ENCODE measurements at places on chromosomes 3 and 15.

GRCh38 chr15:96348112-96349027 lies 17.9 kb downstream of the NR2F2 start:
- DNase-seq, result no peak

- no peak for DNase-seq
Observed at GRCh38 chr3:97197830-97198229, 383.4 kb downstream of the EPHA6 start.

GRCh38 chr15:36365963-36366362 lies 213.5 kb upstream of the CDIN1 start:
- no peak for DNase-seq

DNA sequence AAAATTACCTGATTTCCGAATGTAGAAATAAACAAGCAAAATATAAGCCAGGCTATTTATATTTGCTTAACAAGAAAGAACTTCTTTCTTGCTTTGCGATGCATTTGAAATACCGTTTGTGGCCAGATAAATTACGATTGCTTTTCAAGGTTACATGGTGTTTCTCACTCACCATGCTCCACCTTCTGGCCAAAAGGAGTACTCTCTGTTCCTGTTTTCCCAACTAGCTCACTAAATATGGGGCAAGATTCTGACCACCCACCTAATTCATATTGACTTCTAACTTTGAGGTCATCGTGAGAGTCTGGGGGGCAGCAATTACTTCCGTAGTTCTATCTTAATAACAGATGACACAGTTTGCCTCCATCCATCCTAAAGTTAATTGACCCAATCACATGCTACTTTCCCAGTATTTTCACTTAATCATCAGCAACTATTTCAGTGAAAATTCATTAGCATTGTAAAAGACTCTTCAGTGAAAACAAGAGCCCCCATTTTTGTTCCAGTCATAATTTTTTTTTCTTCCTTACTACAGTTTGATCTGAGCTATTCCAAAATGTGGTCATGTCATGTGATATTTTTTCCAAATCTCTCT lies 25.9 kb downstream of the ACP3 start:
- DNase-seq, result no peak

GRCh38 chr15:84987949-84988624 lies 6.4 kb downstream of the PDE8A start:
- DNase-seq, result no peak

DNA sequence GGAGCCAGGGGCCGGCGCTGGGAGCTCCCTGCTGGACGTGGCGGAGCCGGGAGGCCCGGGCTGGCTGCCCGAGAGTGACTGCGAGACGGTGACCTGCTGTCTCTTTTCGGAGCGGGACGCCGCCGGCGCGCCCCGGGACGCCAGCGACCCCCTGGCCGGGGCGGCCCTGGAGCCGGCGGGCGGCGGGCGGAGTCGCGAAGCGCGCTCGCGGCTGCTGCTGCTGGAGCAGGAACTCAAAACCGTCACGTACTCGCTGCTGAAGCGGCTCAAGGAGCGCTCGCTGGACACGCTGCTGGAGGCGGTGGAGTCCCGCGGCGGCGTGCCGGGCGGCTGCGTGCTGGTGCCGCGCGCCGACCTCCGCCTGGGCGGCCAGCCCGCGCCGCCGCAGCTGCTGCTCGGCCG lies 1.5 kb downstream of the SMAD6 start:
- DNase-seq, result no peak

GRCh38 chr15:89077750-89078149 lies 10.5 kb upstream of the ABHD2 start:
- DNase-seq, result no peak

- DNase-seq, result no peak
Observed at GRCh38 chr3:146705225-146705624, 100.1 kb upstream of the PLSCR5 start.

GRCh38 chr3:5473471-5473870 lies 286.0 kb downstream of the EDEM1 start:
- DNase-seq, result no peak

DNA sequence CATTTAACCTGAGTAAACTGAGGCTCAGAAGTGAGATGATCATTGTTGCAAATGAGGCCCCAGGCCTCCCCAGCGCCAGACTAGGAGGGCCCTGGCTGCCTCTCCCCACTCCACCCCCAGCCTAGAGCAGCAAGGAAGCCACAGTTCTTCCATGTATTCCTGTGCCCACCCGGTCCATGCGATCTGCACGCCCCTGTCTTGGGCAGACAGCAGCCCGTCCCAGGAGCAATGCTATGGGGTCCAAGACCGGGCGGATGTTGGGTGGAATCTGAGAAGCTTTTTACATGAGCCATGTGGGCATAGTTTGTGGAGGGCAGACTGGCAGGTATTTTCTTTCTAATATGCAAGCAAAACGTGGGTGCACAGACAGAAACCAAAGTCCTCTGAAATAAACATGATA lies 15.1 kb downstream of the SH2D7 start:
- DNase-seq, result no peak

GRCh38 chr3:49794926-49795905 lies 4.5 kb downstream of the CDHR4 start:
- no peak for DNase-seq

GRCh38 chr3:108221911-108222852 lies at the start of gene IFT57:
Gene IFT57, minus strand, starts transcription at chr3:108222424. Its CDS starts 102 bp downstream, at chr3:108222322.
- DNase-seq, result peak; percentile 87

DNA sequence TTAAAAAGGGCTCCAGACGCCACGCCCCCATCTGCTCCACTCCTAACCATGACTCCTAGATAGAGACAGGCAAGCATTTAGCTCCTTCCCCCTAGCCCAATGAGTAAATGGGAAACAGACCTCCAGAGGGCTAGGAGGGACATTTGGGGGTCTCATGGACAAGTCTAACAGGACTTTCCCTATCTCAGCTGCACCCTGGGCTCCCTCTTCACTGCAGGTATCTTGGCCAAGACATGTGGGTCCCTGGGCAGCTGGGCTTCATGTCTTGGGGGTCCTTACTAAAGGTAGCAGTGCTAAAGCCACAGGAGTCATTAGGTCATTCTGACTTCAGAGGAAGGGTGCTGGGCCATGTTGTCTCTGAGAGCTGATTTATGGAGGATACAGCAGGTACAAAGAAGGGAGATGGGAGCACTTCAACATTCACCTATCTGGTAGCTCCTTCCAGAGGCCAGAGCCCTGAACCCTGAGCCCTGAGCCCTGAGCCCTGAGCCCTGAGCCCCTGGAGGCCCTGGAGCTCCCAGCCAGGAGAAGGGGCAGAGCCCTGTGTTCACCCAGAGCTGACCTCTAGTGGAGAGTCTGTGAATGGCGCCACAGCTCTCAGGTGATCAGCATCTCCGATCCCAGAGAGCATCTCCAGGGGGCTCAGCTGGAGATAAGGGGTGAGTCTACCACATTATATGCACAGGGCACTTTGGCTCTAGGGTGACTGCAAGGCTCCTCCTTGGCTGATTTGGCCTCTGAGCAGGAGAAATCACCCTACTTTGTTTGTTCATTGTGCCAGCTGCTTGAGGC lies 40.1 kb upstream of the EPHB1 start:
- no peak for DNase-seq

- DNase-seq, result no peak
Observed at GRCh38 chr3:135023996-135024658, 229.1 kb downstream of the EPHB1 start.

DNA sequence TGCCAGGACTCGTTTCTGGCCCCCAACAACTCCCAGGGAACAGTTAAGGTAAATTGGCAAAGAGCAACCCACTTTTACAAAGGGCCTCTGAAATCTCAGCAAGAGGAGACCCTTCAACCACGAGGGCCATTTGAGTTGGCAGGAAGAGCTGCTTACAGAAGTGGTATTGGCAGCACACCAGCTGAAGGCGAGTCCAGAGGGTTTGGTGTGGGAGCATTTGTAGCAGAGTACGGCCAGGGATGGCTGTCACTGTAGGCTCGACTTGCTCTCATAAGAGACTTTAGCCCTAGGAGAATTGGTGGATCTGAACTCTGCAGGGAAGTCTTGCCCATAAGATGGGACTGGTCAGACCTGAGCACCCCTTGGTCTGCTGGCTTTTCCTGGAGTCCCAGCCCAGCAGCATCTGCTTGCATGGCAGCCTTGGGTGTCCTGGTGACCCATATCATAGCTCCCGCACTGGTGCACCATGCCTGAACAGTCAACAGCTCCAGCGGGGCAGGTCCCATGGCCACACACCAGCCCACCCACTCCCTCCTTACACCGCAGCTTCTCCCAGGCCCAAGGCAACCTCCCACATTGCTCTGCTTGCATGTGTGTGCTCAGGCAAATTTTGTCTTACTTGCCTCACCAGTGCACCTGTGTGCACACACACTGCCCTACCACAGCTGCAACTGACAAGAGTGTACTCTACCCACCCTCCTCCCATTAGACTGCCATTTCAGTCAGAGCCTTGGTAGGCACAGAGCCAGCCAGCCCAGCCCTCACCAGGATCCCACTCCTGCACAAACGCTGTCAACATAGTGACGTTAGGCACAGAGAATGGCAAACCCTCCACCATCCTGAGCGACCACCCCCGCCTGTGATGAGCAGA lies 861.6 kb upstream of the DPPA4 start:
- no peak for DNase-seq

- DNase-seq, result no peak
Observed at GRCh38 chr3:147688868-147689267, 279.7 kb downstream of the ZIC1 start.

DNA sequence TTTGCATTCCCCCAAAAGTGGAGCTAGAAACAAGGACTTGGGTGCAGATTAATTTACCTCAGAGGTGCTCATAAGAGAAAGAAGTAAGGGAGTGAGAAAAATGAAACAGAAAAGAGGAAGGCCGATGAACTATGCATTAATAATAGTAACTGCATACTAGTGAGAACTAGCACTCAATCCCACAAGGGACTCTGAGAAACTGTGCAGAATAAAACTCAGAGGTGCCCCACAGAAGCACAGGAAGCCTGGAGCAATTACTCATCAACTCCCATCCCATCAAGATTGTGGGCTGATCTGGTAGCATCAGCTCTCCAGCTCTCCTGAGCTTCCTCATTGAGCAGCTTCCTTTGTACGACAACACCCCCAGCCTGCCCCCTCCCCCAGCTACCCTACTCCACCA lies 50.8 kb downstream of the CLDN18 start:
- no peak for DNase-seq

DNA sequence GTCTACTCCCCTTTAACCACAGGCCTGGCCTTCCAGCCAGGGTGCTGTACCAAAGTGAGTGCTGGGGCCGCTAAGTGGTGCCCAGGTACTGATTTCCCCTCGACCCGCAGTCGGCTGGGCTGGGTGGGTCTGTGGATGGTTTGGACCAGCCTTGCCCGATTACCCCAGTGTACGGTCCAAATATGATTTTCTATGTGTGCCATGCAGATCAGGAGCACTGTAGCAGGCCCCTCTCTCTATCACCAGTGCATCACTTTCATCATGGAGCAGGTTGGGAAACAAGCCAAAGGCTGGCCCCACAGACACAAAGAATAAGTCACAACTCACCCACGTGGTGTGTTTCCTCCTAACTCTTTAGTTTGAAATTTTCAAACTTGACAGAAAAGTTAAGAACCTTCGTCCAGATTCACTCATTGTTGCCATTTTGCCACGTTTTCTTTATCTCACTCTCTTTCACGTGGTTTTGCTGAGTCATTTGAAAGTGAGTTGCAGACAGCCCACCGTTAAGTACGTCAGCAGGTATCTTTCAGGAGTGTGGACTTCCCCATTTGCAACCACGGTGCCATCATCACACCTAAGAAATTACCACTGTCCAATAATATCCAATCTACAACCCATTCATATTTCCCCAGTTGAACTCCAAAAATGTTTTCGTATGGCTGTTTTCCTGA lies 37.0 kb downstream of the ZNF710 start:
- no peak for DNase-seq

- no peak for DNase-seq
Observed at GRCh38 chr3:115982629-115983028, 359.3 kb downstream of the GAP43 start.

- no peak for DNase-seq
Observed at GRCh38 chr3:197354568-197355001, 56.2 kb upstream of the DLG1 start.

DNA sequence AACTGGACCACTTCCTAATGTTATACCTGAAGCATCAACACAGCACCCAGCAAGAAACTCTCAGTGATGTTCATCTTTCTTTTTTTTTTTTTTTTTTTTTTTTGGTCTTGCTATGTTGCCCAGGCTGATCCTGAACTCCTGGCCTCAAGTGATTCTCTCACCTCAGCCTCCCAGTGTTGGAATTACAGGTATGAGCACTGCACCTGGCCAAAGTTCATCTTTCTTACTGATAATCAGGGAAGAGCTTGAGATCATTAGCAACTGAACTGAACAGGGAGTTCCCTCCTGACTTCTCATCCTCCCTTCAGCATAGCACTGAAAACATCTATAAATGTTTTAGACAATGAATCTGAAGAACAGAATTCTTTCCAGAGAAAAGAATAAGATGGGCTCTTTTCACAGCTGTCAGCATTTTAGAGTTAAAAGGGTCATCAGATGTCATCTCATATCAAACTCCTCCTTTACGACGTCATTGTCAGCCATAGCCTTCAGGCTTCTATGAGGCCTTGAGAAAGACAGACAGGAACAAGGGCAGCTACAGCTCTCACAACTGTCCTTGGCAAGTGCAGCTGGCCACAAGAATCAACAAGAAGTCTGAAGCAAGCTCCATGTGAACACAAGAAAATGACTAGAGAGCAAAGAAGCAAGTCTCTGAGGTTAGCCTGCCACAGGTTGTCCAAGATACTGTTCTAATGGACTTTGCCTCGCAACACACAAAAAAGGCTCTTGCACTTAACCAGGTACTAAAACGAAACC lies 33.8 kb downstream of the SCAP start:
- DNase-seq, result no peak

- DNase-seq, result no peak
Observed at GRCh38 chr15:98794211-98794610, 145.9 kb downstream of the IGF1R start.

- no peak for DNase-seq
Observed at GRCh38 chr3:173351886-173352285, 45.7 kb upstream of the NLGN1 start.

GRCh38 chr3:101171681-101172191 lies 148.6 kb downstream of the IMPG2 start:
- no peak for DNase-seq

GRCh38 chr15:59678620-59679019 lies 10.5 kb downstream of the BNIP2 start:
- DNase-seq, result no peak

- DNase-seq, result no peak
Observed at GRCh38 chr3:15310491-15311370, 21.7 kb downstream of the SH3BP5 start.

- no peak for DNase-seq
Observed at GRCh38 chr15:63107895-63108546, 13.6 kb upstream of the LACTB start.

- DNase-seq, result no peak
Observed at GRCh38 chr3:178001670-178002101, 534.5 kb upstream of the KCNMB2 start.

DNA sequence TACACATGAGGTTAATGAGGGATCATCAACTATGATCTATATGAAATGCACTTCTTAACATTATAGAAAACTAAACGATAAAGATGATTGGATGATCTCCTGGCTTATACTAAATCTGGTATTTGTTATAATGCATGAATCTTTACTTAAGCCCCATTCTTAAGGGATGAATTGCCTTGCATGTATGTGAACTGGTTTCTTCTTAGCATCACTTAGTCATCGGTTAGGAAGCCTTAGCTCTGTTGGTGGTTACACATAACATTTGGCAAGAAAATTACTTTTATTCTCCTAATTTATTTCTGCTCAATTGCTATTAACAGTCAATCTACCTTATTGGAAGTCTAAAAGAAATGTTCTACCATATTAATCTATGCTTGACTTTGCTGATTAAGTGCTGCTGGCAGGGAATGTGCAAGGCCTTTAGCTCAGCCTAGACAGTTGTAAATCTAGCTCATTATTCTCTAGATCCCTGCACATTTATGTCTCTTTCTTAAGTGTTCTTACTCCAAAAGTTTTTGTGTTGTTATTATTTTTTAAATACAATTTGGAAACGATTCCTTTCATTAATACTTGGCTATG lies 356.0 kb downstream of the ZPLD1 start:
- DNase-seq, result no peak
